ENCODE measurements at places on chromosomes 7 and 10.

DNA sequence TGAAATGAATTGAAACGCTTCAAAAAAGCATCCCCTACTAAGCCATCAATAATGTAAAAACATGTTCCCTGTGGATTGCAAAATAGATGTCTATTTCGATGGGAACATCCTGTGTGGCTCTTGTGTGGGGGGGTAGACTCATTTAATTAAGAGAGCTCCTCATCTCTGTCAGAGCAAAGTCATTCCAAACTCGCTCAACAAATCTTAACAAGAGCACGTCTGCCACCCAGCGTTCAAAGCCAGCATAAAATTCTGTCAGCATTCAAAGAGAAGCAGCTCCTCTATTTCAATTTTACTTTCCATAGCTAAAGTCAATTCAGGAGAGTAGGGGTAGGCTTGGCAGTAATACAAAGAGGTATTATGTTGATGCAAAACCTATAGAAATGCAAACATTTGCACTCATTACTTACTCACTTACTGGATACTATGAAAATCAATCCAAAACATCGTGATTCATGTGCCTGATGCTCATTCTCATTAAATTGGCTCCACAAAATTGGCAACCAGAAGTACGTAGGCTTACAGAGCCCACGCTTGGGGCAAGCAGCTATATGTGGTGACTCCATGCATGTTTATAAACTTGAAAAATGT is 114.9 kb downstream of the IPMK start:
- H3K4me3 ChIP-seq: no peak overlapping the region
- H3K27ac ChIP-seq: no peak overlapping the region
- H3K36me3 ChIP-seq: no peaks in the 10 kb centered on the region
- H3K27me3 ChIP-seq: peaks cover 41% of the 10 kb centered on the region
- no peak for DNase-seq

DNA sequence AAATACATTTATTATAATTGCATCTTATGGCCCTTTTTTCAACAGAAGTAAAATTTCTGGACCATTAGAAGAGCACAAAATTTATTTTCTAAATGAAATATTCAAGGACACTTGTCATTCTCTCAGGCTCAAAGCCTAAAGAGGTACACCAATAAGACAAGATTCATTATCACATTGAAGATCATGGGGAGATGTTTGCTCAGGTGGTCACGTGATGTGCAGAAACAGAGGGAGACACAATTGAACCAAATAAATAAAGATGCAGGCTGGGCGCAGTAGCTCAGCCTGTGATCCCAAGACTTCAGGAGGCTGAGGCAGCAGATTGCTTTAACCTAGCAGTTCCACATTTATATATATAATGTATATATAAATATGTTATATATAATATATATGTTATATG is 53.2 kb upstream of the TMEM254 start:
- no peaks in the 10 kb centered on the region for H3K36me3 ChIP-seq
- peaks cover 14% of the 10 kb centered on the region for H3K27me3 ChIP-seq
- DNase-seq: no peak
- H3K4me3 ChIP-seq: no peak overlapping the region
- H3K4me1 ChIP-seq: no peaks in the 10 kb centered on the region

DNA sequence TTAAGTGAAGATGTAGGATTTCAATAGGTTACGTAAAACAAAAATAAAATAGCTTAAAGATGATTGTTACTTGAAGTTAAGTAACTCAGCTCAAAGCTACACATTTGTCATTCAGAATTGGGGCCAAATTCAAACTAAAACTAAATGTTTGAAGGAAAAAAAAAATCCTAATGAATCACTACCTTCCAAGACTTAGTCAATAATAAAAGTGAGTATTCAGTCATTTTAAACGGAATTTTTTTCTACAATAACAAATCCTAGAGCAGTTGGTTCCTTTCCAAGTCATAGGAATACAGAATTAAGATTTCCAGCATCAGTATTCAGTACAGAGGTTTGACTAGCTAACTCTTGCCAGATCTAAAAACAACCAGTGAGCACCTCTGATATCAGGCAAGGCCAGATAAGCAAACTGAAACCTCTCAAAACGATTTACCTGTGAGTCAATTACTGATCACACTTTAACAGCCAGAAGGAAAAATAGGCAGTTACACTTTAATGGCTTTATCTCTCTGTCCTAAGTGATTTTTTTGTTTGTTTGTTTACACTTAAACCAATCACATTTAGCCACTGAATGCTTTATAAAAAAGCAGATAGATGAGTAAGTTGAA is 669.8 kb upstream of the ANKRD30A start:
- H3K27me3 ChIP-seq: no peaks in the 10 kb centered on the region
- no peak overlapping the region for H3K27ac ChIP-seq
- no peak overlapping the region for H3K4me3 ChIP-seq
- H3K4me1 ChIP-seq: peaks cover 6% of the 10 kb centered on the region
- H3K36me3 ChIP-seq: no peaks in the 10 kb centered on the region

- H3K4me3 ChIP-seq: no peak overlapping the region
- no peaks in the 10 kb centered on the region for H3K36me3 ChIP-seq
- no peaks in the 10 kb centered on the region for H3K4me1 ChIP-seq
- H3K27ac ChIP-seq: no peak overlapping the region
- no peak for DNase-seq
Observed at GRCh38 chr7:73762659-73762999, 7.4 kb downstream of the CLDN3 start.

DNA sequence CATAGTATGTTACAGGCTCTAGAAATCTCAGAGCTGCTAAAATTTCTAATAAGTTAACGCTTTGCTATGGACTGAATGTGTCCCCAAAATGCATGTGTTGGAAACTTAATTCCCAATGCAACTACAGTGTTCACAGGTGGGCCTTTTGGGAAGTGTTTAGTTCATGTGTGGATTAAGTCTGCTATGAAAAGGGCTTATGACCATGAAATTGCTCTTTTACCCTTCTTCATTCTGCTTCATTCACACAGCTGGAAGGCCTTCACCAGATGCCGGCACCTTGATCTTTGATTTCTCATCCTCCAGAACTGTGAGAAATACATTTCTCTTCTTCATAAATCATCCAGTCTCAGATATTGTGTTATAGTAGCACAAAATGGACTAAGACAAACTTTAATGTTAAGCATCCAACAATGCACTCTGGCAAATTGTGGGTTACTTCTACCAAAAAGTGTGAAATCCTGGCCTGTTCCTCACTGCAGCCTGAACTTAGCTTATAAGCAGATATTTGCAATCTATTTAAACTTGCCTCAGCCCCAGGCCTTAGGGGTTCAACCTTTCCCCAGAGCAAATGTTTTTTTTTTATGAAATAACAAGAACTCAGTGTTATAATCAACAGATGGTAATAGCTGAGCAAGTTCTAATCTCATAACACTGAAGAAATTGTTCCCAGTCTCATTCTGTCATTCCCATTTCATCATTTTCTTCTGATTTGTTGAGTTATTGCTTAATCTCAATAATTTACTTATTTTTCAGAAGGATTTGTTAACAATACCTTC is 523.6 kb downstream of the KIF20B start:
- no peaks in the 10 kb centered on the region for H3K27me3 ChIP-seq
- no peaks in the 10 kb centered on the region for H3K36me3 ChIP-seq
- H3K4me3 ChIP-seq: no peak overlapping the region
- no peak overlapping the region for H3K27ac ChIP-seq
- DNase-seq: no peak

GRCh38 chr7:143018931-143019330 is 8.0 kb downstream of the OR9A2 start:
- peaks cover 4% of the 10 kb centered on the region for H3K36me3 ChIP-seq
- H3K4me1 ChIP-seq: peaks cover 45% of the 10 kb centered on the region
- no peak for DNase-seq

GRCh38 chr7:128886391-128887168 is 23.9 kb downstream of the ATP6V1F start:
- DNase-seq: no peak
- no peak overlapping the region for H3K27ac ChIP-seq
- no peak overlapping the region for H3K4me3 ChIP-seq
- H3K36me3 ChIP-seq: no peaks in the 10 kb centered on the region

GRCh38 chr7:49425277-49425818 is 348.1 kb upstream of the VWC2 start:
- no peak overlapping the region for H3K4me3 ChIP-seq
- no peak overlapping the region for H3K27ac ChIP-seq
- no peaks in the 10 kb centered on the region for H3K27me3 ChIP-seq
- no peak for DNase-seq
- H3K36me3 ChIP-seq: no peaks in the 10 kb centered on the region
